Sigmoid colon (tissue), 7 donors: ENCODE measurements at places on chromosomes 16 and 17. TPM values are rescaled to one million over a fixed set of nuclear protein-coding genes. Genes with fewer than 3 reads are reported as not detected.
A peak's percentile ranks its signal among the peaks of the same experiment; 100 is the strongest.

- H3K4me3 ChIP-seq = peak overlapping the region; percentile 99
- peaks cover 20% of the 10 kb centered on the region for H3K4me1 ChIP-seq
- DNase-seq = peak; percentile 67
- H3K27ac ChIP-seq = peak overlapping the region; percentile 75
- peaks cover 2% of the 10 kb centered on the region for H3K36me3 ChIP-seq
These were observed 637 bp downstream of the DHRS11 start for GRCh38 chr17:36592316-36592715.

DNA sequence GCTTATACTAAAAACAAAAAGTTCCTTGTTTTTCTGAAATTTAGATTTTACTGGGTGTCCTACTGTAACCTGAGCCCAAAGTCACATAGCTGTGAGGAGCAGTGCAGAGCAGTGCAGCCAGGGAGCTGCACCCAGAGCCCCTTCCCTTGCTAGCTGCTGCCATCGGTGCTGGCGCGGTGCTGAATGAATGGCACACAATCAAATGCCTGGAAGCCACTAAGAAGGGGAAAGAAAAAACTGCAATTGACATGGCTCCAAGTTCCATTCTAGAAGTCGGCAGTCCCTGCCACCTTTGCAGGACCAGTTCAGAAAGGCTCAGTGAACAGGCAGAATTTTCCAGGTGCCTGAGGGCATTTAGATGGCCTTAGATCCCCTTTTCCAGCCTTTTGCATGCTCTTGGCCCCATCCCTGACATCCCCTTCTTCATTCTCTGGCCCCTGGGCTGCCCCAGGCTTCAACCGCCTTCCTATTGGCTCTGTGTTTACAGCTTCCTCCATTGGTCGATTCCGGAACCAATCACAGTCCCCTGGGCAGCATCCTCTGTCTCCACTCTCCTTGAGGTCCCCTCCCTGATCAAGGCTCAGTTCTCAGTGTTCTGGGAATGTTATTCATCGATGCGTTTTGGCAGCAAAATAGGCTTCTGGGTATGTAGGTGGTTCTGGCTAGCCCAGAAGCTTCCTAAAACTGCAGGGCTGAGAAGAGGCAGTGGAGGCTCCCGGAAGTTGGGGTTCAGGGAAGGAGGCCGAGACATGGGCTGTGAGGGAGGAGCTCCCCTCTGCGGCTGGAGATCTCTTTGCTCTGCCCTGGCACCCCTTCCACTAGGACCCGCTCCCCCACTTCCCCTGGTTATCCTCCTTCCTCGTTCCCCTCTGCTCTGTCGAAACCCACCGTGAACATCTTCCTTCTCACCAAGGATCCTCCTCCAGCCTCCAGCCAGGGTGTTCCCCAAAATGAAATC, 37.9 kb downstream of the ATP2C2 start:
- H3K4me3 ChIP-seq = no peak overlapping the region
- H3K27ac ChIP-seq = no peak overlapping the region
- H3K27me3 ChIP-seq = peaks cover 17% of the 10 kb centered on the region
- H3K36me3 ChIP-seq = no peaks in the 10 kb centered on the region

Gene ABAT
- 5.7 TPM for total RNA-seq

Gene CCR7
- not detected for total RNA-seq

GRCh38 chr17:32786169-32786568, 90.8 kb downstream of the MYO1D start:
- H3K36me3 ChIP-seq = no peaks in the 10 kb centered on the region
- no peaks in the 10 kb centered on the region for H3K4me1 ChIP-seq
- DNase-seq = no peak
- H3K4me3 ChIP-seq = no peak overlapping the region
- H3K27ac ChIP-seq = no peak overlapping the region

GRCh38 chr17:72943826-72944689, 148.4 kb downstream of the SLC39A11 start:
- H3K27ac ChIP-seq = no peak overlapping the region
- H3K36me3 ChIP-seq = no peaks in the 10 kb centered on the region
- no peak for DNase-seq
- H3K27me3 ChIP-seq = no peaks in the 10 kb centered on the region

Gene NSMCE1
- total RNA-seq = 41.0 TPM

DNA sequence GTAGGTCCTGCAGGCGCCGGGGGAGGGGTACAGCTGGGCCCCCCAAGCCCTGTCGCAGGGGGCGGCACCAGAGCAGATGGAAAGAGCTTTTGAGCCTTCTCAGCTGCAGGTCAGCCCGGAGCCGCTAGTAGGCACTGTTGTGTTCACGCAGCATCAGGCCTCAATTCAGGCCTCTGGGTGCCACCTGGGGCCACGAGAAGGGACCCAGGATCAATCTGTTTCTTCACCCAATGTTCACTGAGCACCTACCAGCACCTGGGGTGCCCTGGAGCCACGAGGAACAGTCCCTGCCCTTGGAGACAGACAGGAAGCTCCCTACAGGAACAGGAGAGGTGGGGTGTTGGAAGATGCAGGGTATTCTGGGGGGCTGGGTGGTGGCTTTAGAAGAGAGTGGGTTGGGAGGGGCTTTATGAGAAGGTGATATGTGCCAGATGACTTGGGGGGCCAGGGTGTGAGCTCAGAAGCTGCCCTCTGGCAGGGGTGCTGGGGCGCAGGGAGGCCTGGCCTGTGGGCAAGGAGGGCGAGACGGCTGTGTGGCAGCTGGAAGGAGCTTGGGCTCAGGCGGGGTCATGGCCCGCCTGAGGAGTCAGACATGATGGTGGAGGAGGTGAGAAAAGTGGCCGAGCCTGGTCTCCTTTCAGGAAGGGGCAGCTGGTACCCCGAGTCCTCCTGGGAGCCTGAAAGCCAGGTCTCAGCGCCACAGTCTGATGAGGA, 121.9 kb upstream of the GSE1 start:
- H3K27me3 ChIP-seq = no peaks in the 10 kb centered on the region
- H3K4me1 ChIP-seq = peaks cover 20% of the 10 kb centered on the region
- no peak for DNase-seq
- H3K36me3 ChIP-seq = no peaks in the 10 kb centered on the region
- no peak overlapping the region for H3K27ac ChIP-seq

Gene TMEM204
- 40.2 TPM for total RNA-seq

DNA sequence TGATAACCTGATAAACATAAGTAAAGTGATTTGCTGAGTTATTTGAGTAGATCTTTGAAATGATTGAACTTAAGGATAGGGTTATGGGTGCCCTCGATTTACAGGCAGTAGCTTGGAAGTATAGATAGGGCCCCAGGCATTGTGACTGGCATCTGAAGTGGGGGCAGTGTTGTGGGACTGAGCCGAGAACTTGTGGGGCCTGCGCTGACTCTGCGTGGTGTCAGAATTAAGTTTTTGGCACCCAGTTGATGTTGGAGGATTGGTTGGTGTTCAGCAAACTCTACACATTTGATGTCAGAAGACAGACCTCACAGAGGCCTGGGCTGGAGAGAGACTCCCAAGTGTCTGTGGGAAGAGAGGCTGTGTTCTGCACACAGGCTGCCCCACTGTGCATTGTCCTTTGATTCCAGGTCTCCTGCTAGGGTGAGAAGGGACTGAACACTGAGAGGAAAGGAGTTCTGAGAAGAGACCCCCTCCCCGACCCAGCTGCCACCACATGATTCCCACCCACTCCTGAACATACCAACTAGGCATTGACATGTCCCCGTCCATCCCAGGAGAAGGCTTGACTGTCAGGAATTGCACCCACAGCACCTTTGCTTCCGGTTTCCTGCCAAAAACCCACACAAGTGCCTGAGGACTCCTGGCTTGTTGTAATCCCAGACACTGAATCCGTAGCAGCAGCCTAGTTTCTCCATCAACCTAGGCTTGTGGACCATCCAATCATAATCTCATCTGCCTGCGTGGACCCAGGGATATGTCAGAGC, 4.5 kb downstream of the ZNF267 start:
- peak overlapping the region; percentile 38 for H3K27ac ChIP-seq
- H3K36me3 ChIP-seq = no peaks in the 10 kb centered on the region
- H3K4me1 ChIP-seq = peaks cover 63% of the 10 kb centered on the region

DNA sequence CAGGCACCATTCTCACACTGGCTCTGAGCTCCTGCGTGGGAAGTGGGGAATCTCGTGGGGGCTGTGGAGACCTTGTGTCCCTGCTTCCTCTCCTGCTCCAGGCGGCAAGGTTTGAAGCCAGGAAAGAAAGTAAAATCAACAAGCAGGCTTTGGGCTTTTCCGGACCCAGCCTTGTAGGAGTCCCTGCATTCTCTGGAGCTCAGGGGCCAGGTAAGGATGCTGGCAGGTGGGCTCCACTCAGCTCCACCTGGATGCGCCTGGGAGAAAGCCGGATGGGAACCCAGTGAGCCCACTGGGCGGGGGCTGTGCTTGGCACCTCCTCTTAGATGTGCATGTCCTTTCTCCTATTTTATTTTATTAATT, 362.5 kb downstream of the SEC14L1 start:
- H3K27me3 ChIP-seq = no peaks in the 10 kb centered on the region
- H3K36me3 ChIP-seq = peaks cover 16% of the 10 kb centered on the region
- H3K27ac ChIP-seq = no peak overlapping the region
- H3K4me1 ChIP-seq = no peaks in the 10 kb centered on the region

- DNase-seq = peak; percentile 66
- H3K27me3 ChIP-seq = peaks cover 81% of the 10 kb centered on the region
- H3K4me3 ChIP-seq = no peak overlapping the region
- H3K27ac ChIP-seq = no peak overlapping the region
These were observed 12.8 kb upstream of the CBX8 start for GRCh38 chr17:79809530-79810129.

GRCh38 chr17:51815097-51815496, 343.4 kb downstream of the CA10 start:
- H3K36me3 ChIP-seq = no peaks in the 10 kb centered on the region
- H3K27ac ChIP-seq = no peak overlapping the region
- H3K4me1 ChIP-seq = no peaks in the 10 kb centered on the region
- DNase-seq = no peak
- no peaks in the 10 kb centered on the region for H3K27me3 ChIP-seq

Gene MRPL27
- 66.2 TPM for total RNA-seq

GRCh38 chr16:9922441-9922840, 259.8 kb downstream of the GRIN2A start:
- no peak overlapping the region for H3K27ac ChIP-seq
- no peaks in the 10 kb centered on the region for H3K36me3 ChIP-seq
- H3K4me3 ChIP-seq = no peak overlapping the region

DNA sequence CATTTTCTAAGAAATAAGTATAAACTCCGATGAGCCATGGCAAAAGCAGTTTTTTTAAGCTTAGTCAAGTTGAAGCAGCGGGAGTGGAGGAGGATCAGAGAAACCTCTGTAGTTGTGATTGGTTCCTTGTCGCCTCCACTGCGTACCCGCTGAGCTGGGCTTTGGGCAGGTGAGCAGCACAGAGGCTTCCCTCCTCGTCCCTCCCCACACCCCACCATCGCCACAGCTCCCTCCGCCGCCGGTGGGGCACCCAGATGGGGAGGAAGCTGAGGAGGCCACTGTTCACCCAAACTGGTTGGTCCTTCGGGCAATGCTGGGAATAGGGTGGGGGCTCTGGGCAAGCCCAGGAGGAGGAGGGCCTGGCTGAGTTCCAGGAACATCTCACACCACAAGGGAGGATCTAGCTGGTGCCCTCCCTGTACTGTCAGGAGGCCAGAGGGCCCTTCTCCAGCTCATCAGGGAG, 5.2 kb upstream of the MRPL38 start:
- no peak overlapping the region for H3K4me3 ChIP-seq
- no peaks in the 10 kb centered on the region for H3K27me3 ChIP-seq
- peaks cover 10% of the 10 kb centered on the region for H3K36me3 ChIP-seq
- DNase-seq = no peak
- no peak overlapping the region for H3K27ac ChIP-seq

Gene MMP15
- 6.1 TPM for total RNA-seq

Gene USB1
- 43.0 TPM for total RNA-seq

Gene ACAP1
- 2.5 TPM for total RNA-seq
